Fibroblast of lung (primary cell): ENCODE measurements at places on chromosomes 6 and 20.

GRCh38 chr6:136225496-136225895 is 24.6 kb downstream of the MTFR2 start:
- no peak for DNase-seq

DNA sequence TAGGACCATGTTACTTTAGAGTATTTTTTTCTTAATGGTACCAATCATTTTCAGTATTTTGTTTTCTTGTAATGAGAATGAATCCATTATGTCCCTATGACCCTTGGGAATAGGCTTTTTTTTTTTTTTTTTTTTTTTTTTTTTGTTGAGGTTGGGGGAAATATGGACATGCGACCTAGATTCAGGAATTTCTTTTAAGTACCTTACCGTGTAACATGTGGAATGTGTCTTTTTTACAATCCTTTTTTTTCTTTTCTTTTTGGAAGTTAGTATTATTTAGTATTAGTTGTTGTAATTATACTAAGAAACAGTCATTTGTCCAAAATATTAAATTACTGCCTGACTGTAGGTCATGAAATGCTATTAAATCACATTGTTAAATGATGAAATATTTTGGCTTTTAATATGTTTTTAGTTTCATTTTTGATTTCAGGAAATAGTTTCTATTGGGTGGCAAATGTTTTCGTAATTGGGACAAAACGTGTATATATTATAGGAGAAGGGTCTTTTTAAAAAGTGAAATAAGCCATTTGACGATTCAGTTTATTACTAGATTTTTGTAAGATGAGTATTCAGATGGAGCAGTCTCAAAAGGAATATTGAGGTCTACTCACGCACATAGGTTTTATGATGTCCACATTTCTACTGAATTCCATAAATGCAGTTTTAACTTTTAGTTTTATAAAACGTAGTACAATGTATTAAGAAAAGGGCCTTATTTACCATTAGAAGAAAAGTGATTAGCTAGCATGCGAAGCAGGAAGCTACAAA is 4.9 kb downstream of the ARID1B start:
- DNase-seq, result peak; percentile 45

- no peak for DNase-seq
Measured at GRCh38 chr6:158367816-158368215, 55.6 kb downstream of the TULP4 start.

DNA sequence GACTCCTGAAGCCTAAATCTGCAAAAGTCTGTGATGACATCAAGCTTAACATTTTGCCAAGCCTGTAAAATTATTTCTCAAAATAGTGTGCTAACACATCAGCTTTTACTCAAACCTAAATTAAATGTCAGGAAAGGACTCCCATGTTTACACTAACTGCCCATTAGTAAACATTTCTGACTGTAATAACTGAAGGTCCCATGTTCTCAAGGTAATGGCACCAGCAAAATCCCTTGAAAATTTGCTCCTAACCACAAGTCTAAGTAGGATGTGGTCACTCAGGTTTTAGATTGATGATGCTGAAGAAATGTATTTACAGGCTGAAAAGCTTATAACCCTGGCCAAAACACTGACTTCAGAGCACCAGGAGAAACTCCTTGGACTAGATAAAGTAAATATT is 33.0 kb downstream of the BACH2 start:
- DNase-seq, result peak; percentile 94

DNA sequence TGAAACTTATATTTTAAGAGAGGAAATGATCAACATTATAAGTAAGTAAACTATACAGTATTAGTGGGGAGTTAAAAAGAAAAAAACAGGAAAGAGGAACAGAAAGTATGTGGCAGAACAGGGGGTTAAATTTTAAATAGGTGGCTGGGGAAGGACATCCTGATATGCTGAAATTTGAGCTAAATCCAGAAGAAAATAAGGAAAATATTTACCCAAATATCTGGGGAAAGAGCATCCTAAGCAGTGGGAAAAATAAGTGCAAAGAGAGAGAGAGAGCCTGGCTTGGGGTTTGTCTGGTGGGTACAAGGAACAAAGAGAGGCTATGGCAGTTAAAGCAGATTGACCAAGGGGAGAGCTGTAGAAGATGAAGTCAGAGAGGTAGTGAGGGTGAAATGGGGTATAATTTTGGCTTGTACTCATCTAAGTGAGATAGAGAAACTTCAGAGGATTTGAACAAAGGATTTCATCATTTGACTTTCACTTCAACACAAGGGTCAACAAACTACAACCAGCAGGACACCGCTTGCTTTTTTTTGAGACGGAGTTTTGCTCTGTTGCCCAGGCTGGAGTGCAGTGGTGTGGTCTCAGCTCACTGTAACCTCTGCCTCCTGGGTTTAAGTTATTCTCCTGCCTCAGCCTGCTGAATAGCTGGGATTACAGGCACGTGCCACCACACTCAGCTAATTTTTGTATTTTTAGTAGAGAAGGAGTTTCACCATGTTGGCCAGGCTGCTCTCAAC is 328.4 kb upstream of the CNR1 start:
- no peak for DNase-seq

DNA sequence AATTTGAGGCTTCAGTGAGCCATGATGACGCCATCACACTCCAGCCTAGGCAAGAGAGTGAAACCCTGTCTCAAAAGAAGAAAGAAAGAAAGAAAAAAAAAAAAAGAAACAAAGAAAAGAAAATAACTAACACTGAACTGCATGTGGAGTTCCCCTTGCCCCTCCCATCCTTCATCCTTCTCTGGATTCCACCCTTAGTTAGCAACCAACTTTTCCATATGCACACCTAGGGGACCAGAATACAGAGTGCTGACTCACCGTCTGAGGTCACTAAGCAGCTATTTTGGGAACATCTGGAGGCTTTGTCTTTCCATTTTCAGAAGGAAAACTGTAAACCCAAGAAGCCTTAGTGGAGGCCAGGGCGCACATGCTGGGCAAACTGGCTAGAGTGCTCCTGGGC is 257.4 kb downstream of the MAFB start:
- no peak for DNase-seq

DNA sequence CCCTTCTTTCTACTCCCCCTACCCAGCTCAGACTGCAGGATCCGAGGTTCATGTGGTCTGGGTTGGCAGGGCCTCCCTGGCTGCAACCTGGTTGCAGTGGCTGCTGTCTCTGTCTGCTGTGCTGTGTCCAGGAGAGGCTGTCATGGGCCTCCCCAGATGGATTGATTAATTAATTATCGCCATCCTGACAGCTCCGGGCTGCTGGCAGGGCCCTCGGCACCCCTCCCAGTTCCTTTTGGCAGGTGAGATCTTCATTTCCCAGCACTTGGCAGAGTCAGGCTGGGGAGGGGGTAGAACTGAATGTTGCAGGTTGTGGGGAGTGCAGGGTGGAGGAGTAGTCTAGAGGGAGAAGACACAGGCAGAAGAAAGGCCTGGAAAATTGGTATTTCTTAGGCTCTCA is 56.7 kb upstream of the ZFAND3 start:
- no peak for DNase-seq

DNA sequence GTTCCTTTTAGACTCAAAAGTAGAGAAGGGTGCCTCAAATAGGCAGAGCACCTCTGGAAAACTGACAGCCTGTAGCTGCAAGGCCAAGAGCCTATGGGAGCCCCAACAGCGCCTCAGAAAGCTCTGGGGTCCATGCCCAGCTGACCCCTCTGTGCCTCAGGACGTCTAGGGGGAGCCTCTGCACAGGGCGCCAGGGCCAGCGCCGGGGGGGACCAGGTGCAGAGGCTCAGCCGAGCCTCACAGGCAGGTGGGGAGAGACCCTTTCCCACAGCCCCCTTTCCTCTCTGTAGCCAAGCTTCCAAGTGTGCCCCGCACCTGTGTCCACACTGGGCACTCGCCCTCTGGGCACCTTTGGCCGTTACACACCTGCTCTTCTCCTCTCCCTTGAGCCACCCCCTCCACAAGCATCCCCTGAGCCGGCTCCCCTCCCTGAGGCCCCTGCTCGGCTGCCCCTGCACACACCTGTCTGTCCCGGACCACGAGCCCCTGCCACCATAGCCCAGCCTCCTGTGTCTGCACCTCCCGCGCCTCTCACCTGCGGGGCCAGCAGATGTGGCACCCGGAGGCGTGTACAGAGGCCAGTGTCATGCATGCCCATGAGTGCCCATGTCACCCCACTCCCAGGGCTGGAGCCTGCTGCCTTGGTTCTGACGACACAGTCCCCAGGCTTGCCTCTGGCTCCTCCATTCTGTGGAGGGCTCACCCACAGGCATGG is 53.2 kb downstream of the GINS1 start:
- DNase-seq, result no peak

GRCh38 chr20:44393608-44394451 is 38.3 kb downstream of the HNF4A start:
- no peak for DNase-seq

DNA sequence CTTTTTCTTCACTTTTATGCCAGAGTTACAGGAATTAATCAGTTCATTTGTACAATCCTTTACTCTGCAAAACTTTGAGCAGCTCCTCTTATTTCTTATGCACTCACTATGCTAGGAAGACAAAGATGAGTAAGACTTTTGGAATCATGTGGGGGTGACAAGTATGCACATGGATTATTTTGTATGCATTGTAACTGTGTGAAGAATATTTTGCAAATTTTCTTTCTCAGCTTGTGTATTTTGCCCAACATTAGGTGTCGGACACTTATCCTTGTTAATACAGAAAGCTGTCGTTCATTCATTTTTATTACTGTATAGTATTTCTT is 88.6 kb downstream of the PPP1R14C start:
- DNase-seq, result peak; percentile 84

DNA sequence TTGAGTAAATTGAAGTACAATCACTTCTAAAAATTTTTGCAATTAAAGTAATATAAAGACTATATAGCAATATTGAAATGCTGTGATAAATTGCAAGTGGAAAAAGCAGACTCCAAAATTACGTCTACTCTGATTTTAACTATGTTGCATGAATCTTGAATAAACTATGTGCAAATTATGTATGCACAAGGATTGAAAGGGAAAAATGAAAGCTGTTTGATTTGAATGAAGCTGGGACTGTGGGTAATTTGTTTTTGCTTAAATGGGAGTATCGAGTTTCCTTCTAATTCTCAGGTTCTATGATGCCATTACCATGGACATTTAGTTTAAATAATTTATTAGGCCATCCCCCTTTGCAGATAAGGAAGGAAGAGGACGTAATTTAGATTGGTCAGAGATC is 198.7 kb upstream of the MYLIP start:
- DNase-seq, result no peak

DNA sequence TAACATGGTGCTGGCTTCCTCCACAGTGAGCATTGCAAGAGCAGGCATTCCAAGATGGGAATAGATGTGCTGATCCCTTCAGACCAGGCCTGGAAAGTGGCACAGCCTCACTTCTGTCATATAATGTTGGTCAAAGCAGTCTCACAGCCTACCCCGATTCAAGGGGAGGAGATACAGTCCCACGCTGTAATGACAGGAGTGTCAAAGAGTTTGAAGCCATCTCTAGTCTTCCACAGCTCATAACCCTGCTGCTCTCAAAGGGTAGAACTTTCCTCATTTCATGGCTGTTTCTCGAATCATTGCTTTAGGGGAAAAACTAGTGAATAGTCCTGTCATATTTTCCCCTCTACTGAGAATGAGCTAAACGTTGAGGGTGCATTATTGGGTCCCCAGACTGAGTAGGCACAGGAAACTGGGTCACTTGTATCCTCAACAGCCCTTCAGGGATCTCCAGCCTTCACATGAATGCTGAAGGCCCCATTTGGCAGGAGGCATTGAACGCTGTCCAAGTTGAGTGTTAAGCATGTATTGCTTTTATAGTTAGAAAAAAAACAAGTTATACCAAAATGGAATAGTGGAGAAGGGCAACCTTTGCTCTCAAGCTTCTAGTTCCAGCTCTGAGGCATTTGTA is 27.3 kb downstream of the DTD1 start:
- DNase-seq, result no peak

DNA sequence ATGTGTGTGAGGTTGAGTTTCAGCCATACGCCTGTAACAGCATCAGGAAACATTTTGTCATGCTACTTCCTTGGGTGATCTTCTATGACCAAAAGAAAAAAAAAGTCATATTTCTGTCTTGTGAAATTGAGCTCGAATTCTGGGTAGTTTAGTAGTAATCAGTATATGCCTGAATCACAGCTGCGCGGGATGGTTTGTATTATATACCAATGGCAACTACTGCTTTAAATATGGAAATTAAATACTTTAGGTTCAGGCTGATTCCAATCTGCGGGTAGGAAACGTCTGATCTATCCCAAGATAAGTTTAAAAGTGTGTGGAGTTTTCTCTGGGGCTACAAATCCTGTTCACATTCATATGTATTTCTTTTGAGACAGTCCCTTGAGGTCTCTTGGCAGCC is 115.6 kb upstream of the FERMT1 start:
- DNase-seq, result no peak

DNA sequence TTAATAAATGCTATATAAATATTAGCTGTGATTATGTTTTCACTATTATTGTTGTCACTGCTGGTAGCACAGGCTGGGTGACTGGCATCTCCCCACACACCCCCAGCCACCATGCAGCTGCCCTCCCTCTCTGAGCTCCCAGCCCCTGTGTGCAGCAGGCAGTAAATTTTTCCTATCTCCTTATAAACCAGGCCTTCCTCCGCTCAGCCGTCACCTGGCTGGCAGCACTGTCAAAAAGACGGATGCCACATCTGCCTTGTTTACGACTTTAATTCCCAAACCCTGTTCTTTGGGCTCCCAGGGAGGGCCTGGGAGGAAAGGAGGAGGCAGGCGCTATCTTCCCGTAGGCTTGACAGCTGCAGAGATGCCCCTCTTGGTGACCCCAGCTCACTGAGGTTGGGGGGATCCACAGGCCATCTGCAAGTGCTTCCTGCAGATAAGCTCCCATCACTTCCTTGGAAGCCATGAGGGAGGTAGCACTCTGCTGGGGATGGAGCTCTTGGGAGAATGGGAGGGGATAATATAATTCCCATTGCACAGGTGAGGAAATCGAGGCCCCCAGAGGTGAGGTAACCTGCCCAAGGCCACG is 94.5 kb downstream of the GRM4 start:
- no peak for DNase-seq

GRCh38 chr6:85124472-85125354 is 325.2 kb upstream of the NT5E start:
- no peak for DNase-seq

GRCh38 chr6:43843669-43844171 is 73.7 kb downstream of the VEGFA start:
- DNase-seq, result no peak

DNA sequence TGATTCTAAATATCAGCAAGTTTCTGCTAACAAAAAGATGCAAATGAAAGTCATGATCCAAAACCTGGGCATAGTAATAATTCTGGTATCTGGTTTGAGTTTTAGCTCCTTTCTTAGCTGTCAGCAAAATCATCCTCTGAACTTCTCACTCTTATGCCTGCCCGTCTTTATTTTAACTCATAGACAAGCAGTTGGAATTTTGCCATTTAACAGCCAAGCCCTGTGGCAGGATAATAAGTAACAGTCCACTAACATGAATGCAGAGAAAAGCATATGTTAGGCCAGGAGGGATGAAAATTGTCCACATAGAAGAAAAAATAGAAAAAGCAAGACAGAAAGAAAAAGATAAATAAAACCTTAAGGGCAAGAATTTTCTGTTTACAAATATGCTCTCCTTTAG is 170.0 kb upstream of the LAMA2 start:
- no peak for DNase-seq

DNA sequence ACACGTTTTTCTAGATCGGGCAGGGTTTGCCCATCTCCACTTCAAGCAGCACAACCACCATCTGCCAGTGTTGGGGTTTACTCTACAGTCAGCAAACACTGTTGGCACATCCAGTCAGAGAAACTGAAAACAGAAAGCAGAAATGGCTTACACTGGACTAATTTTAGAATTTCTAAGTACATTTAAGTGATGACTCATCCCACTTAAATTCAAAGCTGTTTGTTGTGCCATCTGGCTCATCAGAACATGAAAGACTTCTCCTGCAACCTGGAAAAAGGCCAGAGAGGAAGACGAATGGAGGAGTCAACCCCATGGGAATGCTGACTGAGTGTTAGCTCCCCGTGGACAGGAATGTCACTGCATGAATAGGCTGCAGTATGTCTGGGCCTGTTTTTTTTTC is 21.8 kb downstream of the FAM209B start:
- DNase-seq, result peak; percentile 98
